Hematopoietic multipotent progenitor cell treated with erythropoietin and hydrocortisone succinate and interleukin-3 and kit ligand, for 17 days (in vitro differentiated cells): ENCODE measurements at places on chromosomes 6 and 20.

GRCh38 chr6:151704383-151704782 is 103.1 kb upstream of the ESR1 start:
- DNase-seq: no peak

DNA sequence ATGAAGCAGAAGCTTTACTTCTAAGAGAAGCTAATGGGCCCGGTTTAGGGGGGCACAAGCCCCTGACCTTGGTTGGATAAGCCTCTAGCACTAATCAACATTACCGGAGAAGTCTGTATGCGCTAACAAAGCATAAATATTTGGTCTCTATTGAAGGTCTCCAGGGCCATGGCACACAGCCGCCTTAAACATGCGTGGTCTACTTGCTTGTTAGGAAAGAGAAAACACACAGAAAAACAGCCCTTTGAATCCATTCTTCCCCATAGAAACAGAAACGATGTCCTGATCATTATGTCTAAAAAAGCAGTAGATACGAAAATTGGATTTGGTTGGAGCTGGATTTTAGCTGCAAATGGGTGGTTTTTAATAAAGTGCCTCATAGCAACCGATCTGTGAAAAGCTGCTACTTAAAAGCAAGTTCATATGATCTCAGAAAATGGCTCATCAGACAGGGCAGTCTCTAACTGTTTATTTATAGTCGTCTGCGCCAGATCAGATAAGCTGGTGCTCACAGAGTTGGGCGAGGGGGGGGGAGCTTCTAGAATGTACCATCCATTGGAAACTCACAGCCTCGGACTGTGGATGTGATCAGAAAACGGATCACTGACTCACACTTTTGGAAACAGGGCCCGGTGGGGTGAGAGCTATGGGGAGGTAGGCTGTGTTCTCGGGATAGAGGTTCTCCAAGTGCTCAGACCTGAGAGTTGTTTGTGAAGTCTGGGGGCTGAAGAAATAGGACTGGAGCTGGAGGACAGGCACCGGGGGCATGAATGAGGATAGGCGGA is 35.3 kb upstream of the APCDD1L start:
- DNase-seq: no peak

DNA sequence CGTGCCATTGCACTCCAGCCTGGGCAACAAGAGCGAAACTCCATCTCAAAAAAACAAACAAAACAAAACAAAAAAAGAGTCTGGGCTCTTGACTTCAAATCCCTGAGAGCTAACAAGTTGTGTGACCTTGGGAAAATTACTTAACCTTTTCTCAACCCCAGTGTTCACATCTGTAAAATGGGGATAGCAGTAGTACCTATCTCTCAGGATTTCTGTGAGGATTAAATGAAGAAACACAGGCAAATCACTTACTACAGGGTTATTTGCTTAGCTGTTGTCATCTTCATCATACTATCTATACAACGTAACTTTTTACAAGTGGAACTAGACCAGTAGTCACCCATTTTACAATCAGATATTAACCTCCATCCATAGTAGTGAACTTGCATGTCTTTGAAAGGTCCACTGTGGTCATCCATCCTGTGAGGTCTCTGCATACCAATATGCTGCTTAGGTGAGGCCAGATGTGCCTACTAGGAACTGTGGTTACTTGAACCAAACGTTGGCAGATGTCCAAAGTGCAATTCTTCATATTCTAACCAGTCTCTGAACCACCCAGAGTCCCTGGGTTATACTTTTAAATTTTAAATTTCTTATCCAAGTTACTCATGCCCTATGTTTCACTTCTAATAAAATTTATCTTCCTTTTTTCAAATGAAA is 128.9 kb upstream of the BEND3 start:
- DNase-seq: no peak

DNA sequence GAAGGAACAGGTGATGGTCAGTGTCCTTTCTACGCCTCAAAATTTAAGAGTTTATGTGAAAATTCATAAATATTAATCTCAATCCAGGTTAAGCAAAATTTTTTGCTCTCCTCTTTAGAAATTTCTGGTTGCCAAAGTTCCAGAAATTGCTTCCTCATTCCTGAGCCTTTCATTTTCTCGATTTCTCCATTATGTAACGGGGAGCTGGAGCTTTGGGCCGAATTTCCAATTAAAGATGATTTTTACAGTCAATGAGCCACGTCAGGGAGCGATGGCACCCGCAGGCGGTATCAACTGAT is 35.8 kb upstream of the PRND start:
- no peak for DNase-seq

GRCh38 chr6:11366183-11366933 is 133.9 kb upstream of the NEDD9 start:
- DNase-seq: no peak

DNA sequence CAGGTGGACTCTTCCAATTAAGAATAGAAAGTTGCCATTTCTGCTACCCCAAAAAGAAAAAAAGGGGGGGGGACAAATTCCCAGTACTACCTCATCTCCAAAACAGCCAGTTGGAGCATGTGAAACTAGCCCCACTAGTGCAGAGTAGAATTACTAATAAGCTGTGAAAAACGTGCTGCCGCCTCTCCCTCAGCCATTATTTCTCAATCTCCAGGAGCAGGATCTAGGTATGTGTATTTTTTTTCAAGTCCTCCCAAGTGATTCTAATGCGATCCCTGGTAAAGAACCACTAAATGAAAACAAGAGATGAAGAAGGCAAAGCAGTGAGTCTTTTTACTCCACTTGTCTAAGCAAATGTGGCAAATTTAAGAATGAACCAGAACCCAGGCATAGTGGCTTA is 154.5 kb upstream of the SHLD1 start:
- DNase-seq: no peak

DNA sequence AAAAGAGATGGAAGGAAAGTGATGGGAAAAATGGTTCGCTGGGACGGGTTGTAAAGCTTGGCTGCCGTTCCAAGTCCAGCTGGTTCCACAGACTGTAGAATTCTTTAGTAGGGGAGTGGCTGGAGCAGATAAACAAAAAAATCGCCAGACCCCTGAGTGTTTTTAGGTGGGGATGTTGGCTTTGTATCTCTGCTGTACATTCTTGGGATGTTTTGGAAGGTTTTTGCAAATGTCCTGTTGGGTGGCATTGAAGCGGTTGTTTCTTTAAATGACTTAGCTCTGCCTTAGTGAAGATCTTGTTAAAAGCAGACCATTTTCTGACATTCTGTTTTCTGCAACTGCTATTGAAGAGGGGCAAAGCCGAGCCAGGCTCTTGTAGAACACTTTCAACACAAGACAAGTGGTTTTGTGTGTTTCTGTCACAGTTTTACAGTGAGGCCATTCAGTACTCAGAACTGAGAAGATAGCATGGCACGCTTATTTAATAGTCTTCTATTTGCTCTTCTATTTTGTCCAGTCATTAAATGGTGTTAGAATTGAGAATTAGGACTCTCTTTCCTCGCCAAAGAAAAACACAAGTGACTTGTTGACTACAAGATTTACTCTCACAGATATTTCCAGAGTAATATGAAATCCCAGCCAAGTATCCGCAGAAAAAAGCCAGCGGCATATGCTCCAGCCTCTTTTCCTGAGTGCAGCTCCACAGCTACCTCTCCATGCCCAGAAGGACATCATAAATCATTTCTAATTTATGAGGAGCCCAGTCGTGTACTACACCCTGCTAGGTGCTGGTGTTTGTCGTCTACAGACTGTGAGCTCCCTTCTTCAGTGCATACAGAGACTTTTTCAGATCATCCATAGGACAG is 65.8 kb downstream of the PHACTR2 start:
- DNase-seq: no peak

DNA sequence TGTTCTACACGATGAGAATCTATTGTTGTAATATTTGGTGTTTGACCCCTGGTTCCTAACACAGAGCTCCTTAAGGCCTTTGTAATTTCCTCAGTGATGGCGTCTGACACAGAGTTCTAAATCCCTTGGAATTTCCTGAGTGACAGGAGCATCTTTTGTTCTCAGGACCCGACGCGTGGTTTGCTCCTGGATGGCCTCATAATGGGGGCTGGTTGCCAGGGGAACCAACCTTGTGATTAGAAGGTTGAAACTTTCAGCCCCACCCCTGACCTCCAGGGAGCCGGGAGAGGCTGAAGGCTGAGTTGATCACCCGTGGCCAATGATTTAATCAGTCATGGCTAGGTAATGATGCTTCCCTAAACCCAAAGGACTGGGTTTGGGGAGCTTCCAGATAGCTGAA is 20.5 kb upstream of the ZNF133 start:
- no peak for DNase-seq

GRCh38 chr6:29627755-29628418 is 5.1 kb downstream of the GABBR1 start:
- no peak for DNase-seq

DNA sequence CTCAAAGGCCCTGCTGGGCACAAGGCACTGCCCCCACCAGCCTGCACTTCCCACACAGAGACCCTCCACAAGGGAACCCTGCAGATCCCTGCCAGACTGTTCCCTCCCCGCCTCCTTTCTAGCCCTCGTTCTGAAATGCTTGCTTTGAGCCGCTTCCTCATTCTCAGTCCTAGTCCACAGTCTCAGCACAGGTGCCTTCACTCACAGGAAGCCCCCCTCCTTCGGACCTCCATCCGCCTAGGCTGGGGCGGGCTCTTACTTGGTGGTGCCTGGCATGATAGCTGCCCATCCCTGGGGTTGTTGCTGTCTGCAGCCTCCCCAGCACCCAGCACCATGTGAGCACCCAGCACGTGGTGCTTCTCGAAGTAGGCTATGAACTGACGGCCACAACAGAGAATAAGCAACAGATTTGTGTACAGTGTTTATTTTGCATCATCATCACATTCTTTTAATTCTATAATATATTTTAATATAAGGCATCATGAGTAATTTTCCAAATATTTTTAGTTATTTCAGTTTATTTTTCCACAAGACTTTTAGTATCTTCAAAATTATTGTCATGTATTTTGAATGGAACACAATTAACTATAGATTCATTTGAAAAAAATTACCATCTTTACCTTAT is 12.3 kb downstream of the CST5 start:
- DNase-seq: no peak

DNA sequence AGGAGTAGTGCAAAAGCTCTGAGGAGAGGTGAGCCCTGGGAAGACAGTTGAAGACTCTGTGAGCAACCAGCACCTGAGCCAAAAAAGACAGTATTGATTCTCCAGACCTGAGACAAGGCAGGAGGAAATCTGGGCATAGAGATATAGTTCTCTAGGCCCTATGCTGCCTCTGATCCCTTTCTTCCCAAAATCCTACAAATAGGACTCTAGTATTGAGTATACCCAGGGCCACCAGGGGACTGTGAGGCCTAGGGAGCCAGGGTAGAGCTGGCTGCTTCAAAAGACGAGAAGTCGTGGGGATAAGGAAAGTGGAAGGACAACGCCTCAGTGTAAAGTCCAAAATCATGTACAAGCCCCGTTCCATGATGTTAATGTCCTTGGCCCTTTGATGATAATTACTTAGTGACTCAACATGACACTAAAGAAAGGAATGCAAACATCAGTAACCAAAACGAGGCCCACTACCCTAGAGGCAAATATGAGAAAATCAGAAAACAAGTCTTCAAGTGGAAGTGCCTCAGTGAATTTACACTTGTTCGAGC is 197.3 kb upstream of the PROKR2 start:
- no peak for DNase-seq

DNA sequence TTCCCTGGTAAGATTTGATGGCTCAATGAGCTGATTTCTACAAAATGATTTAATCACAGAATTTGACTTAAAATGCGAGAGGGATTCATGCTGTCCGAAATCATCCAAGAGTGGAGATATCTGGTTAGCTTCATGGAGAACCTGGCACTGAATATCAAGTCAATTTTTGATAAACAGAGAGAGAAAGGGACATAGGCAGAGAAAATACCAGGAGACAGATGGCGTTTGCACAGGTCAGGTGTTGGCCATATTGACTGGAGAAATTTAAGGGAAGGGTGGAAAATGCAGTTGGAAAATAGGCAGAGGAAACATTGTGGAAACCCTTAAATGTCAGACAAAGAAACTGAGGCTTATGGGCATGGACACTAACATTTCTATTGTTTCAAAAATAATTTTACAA is 47.0 kb downstream of the BCAS1 start:
- DNase-seq: no peak

- no peak for DNase-seq
These were observed 12.5 kb downstream of the RSPH9 start for GRCh38 chr6:43657221-43657802.

- DNase-seq: peak; percentile 47
These were observed 11.0 kb downstream of the TBPL1 start for GRCh38 chr6:133964052-133964451.

GRCh38 chr6:167341665-167342655 is 17.1 kb downstream of the TTLL2 start:
- DNase-seq: no peak

- no peak for DNase-seq
These were observed 448.6 kb upstream of the OPRM1 start for GRCh38 chr6:153590411-153590810.

- DNase-seq: no peak
These were observed 9.5 kb upstream of the MICA start for GRCh38 chr6:31393932-31394331.

DNA sequence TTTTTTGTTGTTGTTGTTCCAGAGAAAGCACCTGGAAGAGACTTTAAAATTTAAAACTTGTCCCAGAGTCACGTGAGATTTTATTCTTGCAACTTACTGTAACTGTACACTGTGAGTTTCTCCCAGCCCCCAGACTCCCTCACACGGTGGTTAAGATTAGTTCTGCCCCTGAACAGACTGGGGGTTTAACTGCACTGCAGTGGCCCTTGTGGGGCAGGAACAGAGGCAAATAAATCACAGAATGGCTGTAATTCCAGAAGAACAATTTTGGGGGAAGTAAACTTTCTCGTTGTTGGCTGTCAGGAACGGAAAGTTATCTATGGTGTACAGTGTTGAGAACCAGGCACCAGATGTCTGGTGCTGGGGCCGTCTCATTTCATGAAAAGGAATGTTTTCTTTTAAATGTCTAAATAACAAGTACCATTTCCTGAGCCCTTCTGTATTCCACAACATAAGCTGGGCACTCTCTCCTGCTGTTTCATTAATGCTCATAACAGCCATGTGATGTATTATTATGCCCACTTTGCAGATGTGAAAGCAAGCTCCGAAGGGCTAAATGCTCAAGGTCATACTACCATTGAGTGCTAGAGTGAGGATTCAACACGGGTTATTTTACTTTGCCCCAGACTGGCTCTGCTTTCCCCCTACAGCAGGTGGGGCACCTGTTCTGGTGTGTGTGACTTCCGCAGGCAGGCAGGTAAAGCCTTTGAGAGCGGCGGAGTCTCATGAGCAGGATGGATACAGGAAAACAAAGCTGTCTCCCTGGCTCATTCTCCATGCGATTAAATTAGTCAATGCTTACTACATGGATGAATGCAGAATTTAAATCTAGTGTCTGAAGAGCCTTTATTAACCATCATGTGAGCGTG is 30.5 kb downstream of the CNKSR3 start:
- DNase-seq: no peak

GRCh38 chr6:139175389-139175948 is 40.6 kb downstream of the HECA start:
- no peak for DNase-seq

DNA sequence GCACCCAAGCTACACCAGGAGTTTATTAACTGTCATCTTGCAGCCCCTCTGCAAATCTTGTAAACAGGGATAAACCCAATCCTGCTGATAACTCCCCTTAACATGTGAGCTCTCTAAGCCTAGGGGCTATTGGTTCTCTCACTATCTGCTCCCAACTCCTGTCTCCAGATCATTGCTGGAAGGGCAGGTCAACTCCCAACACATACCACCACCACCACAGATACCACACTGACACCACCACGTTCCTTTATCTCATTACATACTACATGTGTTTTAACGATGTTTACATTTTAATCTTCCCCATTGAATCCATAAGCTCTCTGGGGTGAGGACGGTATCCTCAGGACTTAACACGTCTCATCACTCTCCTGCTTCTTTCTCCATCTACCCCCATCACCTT is 51.8 kb downstream of the SIM1 start:
- DNase-seq: no peak
